ENCODE measurements at places on chromosomes 7 and 10. TPM values are rescaled to one million over a fixed set of nuclear protein-coding genes. Genes with fewer than 3 reads are reported as not detected.
A peak's percentile ranks its signal among the peaks of the same experiment; 100 is the strongest.

Gene KLF14
- total RNA-seq = 0.15 TPM

Gene ATP6V0A4
- 2.6 TPM for total RNA-seq

Gene NEUROG3
- not detected for total RNA-seq

- no peak for DNase-seq
These were observed 123.1 kb upstream of the INHBA start for GRCh38 chr7:41825927-41826480.

Gene FZD8
- 2.9 TPM for total RNA-seq

DNA sequence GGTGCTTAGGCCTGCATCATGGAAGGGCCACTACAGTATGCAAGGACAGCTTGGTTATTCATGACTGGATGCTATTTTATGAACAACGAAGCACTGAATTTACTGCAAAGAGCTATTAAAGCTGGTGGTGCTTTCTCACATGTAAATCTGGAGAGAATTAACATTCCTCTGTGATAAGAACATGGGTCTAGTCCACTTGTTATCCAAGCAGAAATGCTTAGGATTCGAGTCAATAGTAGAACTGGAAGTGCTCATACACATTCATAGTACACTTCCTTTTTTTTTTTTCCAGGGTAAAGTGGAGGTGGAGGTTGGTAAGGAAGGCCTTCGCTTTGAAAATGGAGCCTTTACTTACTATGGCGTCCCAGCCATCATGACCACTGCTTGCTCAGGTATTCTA is 35.0 kb downstream of the CNNM1 start:
- DNase-seq = no peak

DNA sequence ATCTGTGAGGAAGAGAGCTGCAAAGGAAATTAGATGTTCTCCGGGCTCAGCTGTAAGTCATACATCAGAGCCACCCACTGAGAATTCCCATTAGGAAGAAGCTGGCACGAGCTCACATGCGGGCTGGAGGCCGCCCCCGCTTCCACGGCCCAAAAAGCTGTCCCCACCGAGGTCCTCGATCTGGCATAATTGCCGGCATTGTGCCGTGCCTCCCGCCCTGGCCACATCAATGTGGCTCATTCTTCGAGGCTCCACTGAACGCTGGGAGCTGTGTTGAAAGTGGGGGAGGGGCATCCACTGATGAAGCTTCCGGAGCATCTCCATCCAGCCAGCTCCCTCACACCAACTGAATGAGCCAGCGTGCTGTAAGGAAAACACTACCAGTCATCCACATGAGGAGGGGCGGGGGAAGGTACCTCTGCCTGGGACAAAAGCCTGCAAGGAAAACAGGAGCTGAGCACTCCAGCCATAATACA is 173.1 kb downstream of the PTPRN2 start:
- no peak for DNase-seq

GRCh38 chr10:71684356-71685173 is 35.0 kb downstream of the C10orf105 start:
- no peak for DNase-seq

DNA sequence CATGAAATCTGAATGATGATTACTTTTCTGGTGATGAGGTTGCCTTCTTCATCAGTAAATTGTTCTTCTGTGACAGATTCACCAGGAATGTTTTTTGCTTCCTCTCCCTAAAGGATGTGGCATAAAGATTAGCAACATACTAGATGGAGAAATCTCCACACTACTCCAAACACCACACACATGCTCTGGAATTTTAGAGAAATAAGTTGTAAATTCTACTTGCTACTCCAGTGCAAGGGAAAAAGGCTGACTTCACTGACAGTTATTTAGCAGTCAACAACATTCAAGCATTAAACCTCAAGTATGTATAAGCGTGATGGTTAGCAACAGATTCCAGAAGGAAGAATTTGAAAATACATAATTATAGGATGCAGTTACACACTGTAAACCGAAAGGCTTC is 137.9 kb upstream of the CCDC6 start:
- no peak for DNase-seq

DNA sequence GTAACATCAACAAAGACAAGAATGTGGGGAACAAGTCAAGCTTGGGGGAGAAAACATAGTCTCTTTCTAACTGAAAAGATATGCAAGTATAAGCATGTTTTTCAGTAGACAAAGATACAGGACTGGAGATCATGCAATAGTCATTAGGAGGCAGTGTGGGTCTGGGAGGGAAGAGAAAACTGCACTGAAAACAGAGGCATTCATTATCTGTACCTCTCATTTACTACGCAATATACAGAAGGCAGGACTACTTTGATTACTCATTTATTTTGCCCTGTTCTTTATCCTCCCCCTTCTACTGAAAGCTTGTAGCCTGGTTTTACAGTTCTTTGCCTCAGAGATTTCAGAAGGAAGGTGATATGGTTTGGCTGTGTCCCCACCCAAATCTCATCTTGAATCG is 341.2 kb downstream of the CRPPA start:
- DNase-seq = no peak

Gene TAS2R41
- total RNA-seq = 0.66 TPM

DNA sequence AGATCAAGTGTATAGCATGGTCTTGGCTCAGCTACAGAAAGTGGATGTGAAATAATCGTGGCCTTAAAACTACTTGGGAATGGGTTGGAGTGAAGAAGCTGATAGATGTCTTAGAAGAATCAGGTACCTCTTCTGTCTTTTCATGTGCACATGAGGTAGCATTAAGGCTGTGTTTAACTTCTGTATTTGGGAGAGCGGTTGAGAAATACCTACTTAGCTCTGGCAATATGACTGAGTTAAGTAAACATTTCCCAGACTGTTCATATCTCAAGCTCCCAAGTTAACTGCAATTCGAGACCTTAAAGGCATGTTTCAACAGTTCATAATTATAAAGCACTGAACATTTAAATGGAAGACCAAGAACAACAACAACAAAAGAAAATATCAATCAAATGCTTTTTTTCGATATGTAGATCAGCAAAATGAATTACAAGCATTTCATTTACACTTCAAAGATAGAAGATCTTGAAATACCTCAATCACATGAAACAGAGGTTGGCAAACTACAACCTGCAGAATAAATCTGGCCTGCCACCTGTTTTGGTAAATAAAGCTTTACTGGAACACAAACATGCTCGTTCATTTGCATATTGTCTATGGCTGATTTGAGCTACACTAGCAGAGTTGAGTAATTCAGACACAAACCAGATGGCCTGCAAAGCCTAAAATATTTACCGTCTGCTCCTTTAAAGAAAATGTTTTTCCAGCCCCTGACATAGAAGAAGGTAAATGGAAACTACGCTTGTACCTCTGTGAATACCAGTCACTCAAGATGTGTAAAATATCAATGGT is 337.1 kb upstream of the GLI3 start:
- no peak for DNase-seq

GRCh38 chr10:66931340-66931948 is 5.6 kb downstream of the LRRTM3 start:
- no peak for DNase-seq

DNA sequence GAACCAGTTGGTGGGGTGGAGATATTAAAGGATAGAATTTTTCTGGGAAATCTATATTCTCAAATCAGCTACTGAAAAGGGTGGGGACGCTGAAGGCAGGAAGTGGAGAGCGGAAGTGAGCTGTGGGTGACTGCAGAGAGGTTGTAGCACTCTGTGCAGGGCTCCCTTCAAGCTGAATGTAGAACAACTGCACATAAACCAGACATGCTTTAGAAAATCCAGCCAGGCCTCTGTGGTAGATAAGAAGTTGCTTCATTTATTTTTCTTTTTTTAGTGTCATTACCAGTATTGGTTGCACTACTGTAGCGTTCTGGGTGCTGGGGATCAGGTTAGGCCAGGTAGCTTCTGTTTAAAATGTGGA is 127.8 kb downstream of the CELF2 start:
- DNase-seq = no peak

DNA sequence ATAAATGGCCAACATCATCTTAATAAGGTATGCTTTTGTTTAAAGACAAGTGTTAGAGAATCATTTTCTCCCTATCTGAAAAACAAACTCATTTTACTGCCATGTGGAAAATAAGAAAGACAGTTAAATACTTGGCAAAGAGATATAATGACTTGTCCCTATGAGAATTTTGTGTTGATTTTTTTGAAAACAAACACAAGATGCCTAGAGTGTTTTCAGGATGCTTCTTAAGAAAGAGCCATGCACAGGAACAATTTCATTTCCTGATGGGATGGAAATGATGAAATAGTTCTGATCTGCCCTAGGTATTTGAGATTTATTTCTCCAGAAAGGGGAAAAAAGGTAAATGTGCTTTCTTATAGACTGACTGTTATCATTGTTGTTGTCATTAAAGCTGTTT is 237.5 kb upstream of the GNAI1 start:
- no peak for DNase-seq

GRCh38 chr10:60446851-60447250 is 57.2 kb upstream of the ANK3 start:
- DNase-seq = peak; percentile 52

GRCh38 chr7:141356161-141356560 is 195.0 kb upstream of the AGK start:
- no peak for DNase-seq

Gene NPTX2
- 3.2 TPM for total RNA-seq

- no peak for DNase-seq
These were observed 61.6 kb downstream of the LHPP start for GRCh38 chr10:124522933-124523871.

GRCh38 chr7:130304878-130305277 is 11.9 kb downstream of the CPA4 start:
- no peak for DNase-seq

DNA sequence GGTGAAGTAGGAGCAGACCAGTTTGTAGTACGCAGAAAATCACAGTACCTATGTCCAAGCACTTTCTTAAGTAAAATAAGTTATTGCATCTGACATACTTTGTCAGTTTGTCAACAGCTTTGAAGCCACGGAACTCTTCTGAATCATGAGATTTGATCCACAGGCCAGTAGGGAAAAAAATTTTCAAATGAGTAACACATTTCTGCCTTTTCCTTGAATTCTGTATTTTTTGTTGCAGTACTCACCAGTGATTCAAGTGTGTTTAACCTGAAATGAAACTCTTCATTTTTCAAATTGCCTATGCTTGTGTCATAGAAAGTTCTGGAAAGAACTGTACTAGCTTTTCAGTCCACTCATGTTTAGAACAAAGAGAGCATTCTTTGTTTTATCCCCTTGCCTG is 337.7 kb downstream of the GATA3 start:
- no peak for DNase-seq

- DNase-seq = no peak
These were observed 21.3 kb downstream of the TAS2R16 start for GRCh38 chr7:122974229-122974628.

DNA sequence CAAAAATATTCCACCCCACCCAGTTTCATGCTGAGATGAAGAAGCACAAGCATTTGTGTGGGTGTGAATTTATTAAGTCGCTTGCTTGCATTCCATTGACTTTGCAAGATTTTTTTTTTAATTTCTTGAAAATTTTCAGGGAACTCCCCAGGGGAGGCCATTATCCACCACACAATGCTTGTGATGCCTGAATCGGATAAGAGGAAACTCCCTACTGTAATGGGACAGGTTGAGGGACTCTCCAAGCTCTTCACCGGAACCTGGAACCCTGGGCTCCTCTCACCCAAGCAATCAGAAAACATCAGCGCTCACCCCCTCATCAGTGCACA is 153.6 kb upstream of the ZMIZ1 start:
- no peak for DNase-seq

GRCh38 chr7:138125119-138125518 is 48.9 kb downstream of the AKR1D1 start:
- no peak for DNase-seq

Gene PRPS1L1
- not detected for total RNA-seq

Gene BMPER
- 6.9 TPM for total RNA-seq

Gene CPED1
- total RNA-seq = 14.3 TPM

Gene SP8
- not detected for total RNA-seq

- no peak for DNase-seq
These were observed 172.3 kb downstream of the IMMP2L start for GRCh38 chr7:111390000-111390399.

DNA sequence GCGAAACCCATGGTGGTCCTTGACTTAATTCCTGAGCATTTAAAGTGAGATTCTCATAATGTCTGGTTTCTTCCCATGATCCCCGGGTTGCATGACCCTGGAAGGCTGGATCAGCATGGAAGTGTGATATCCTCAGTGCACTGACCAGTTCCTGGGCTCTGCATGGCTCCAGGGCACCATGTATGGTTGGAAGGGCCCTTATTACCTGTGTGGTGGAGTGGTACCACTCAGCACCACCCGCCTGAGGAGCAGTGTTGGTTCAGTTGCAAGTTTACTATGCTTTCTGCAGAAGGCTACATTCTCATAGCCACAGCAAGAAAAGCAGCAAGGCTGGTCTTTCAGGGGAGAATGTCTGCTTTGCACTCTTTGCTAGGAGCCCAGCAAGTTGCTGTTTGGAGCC is 325.7 kb upstream of the MKI67 start:
- DNase-seq = no peak

DNA sequence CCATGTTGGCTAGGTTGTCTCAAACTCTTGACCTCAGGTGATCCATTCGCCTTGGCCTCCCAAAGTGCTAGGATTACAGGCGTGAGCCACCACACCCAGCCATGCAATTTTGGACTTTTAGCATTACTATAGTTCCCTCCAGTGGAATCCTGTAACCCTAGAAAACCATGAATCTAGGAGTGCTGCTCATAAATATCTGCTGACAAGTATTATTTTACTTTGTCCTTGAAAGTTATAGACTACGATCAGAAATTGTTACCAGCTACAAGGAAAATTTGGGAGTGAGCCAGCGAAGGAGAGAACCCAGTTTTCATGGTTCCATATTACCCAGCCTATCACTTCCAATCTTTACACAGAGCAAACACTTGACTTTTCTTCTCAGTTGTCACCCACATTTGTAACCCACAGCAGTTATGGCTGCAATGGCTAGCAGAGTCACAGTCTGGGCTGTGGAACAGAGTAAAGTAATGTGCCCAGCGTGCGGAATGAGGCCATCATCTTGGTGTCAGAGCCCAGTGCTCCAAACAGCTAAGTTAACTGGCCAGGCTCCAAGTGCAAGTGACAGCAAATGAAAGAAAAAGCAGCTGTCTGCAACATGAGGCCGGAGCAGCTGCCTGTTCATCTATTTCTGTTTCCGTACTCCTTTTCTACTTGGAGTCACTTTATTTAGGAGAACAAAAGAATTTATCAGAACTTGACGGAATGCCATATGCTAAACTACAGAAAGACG is 29.9 kb downstream of the ZC3HC1 start:
- no peak for DNase-seq

DNA sequence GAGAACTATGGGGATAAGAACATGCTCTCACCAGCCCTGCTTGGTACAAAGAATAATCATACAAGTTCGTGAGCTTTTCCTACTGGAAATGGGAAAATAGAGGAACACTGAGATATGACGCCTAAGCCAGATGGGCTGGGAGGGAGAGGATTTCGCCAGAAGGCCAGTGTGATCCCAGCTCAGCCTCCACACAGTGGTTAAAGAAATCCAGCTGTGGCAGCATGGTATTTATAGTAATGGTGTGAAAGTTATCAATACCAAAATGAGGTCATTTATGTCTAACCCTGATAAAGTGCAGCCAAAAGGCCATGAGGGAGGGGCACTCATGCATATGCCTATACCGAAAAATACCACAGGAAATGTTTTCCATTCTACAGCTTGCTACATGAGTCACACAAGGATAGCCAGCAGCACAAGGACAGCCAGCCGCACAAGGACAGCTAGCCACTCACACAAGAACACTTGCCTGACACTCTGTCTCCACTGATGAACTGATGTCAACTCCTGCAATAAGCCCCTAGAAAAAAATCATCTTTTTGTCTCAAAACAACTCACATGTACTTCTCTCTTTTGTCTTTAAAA is 49.4 kb downstream of the FRMPD2 start:
- no peak for DNase-seq

Gene NEBL
- 313 TPM for total RNA-seq

All from breast epithelium (tissue), 4 donors.